ENCODE measurements at places on chromosomes 11 and 22.

DNA sequence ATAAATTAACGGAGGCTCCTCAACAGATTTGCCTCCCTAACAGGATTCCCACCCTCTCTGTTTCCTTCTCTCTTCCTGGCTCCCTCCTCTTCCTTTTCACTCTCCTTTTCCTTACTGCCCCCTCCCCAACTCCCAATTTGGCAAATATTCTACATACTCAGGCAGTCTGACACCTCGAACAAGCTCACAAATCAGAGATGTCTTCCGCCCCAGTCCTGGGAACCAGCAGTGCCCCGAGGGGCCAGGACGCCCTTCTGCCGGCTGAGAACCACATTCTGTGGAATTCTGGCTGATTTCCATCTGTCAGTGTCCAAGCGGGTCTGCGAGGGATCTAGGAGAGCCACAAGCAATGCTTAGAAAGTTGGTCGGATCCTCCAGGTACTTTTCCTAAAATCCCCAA lies 94.0 kb downstream of the NTM start:
- DNase-seq, result no peak

DNA sequence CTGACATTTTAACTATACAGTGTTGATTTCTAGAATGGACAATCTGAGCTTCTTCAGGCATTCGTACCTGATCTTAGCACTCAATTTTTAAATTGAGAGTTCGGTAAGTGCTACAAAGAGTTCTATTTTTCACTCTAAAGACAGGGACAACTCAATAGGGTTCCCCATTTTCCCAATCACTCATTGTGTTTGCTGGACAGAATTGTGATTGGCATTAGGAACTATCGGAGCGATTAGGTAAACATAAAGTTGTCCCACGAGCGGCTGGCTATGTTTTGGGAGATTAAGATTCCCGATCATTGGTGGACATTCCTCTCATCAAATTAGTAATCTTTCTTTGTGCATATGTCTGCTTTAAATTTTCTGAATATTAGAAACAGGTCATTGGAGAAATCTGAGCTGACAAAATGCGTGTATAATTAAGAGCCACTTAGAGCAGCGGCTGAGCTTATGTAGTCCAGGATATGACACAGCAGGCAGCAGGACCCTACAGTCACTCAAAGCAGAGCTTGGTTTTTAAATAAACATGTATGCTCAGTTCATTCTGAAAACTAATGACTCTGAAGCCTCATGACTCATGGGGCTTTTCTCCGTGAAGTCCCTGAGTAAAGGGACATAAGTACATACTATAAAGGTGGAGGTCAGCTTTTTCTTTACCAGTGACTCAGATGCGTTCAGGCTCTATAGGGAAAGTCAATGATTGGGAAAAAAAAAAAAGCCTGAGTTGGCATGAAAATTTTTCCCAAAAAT lies 109.4 kb downstream of the GRIA4 start:
- peak; percentile 38 for DNase-seq

DNA sequence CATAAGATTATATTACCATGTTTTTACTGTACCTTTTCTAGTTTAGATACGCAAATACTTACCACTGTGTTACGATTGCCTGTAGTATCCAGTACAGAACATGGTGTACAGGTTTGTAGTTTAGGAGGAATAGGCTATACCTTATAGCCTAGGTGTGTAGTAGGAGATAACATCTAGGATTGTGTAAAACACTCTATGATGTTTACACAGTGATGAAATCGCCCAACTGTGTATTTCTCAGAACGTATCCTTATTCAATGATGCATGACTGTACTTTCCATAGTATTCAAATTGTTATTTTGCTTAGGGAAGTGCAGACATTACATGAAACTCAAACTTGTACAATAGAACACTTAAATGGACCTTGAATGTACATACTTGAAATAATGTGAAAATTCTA lies 188.1 kb upstream of the PDGFD start:
- DNase-seq, result no peak

- peak; percentile 69 for DNase-seq
Measured at GRCh38 chr11:83194281-83195142, 1.0 kb downstream of the ANKRD42 start.

GRCh38 chr11:113907152-113907551 lies 2.6 kb downstream of the HTR3B start:
- DNase-seq, result no peak

DNA sequence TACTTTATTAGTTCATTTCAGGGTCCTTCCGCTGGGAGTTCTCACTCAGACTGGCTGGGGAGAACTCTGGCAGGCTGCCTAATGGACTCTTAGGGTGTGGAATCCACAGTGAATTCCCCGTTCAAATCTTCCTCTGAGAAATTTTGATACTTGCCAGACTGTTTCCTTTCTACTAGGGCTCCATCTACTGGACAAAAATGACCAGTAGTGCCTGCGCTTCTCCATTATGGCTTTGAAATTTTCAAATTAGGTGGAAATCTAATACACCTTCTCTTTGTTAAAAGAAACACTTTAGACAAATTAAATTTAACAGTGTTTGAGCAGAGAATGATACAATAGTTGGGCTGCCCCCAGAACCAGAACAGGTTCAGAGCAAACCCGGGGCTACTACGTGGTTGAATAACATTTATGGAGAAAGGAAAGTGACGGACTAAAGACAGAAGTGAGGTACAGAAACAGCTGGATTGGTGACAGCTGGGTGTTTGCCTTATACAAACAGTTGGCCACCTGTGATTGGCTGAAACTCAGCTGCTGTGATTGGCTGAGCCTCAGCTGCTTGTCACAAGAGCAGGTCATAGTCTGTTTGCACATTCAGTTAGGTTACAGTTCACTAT lies 52.9 kb upstream of the FDX1 start:
- DNase-seq, result peak; percentile 82

DNA sequence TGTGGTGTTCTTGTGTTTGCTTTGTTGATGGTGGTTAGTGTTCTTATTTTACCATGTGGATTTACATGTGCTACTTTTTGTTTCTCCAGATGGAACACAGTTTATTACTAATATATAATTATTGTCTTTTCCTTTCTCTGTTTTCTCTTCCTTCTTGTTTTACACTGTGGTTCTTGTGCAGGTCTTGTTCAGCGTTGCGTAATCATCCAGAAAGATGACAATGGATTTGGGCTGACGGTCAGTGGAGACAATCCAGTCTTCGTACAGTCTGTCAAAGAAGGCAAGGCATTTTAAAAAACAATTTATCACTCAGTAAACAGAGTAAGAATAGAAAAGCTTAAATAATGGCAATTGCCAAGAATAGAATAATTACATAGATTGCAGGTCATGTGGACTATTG lies 84.4 kb downstream of the ARHGEF12 start:
- no peak for DNase-seq

- DNase-seq, result peak; percentile 58
Measured at GRCh38 chr11:126989942-126990715, 10.4 kb downstream of the KIRREL3 start.

GRCh38 chr11:15027011-15027410 lies 46.4 kb upstream of the CALCB start:
- DNase-seq, result no peak

GRCh38 chr22:20940186-20940651 lies 23.0 kb downstream of the CRKL start:
- DNase-seq, result no peak

DNA sequence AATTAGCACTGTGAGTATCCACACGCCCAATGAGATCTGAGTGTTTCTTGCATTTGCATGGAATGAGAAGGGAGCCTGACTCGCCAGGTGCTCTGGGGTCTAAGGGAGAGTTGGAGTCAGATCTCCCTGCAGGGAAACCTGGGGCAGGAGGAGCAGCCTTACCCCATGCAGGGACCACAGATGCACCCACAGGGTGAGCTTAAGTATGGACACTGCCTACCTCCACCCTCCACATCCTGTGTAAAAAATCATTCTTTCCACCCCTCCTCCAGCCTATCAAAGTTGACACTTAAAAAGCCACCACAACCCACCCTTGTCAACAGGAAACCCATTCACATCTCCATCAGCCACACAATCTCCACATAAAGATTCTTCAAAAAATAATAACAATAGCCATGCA lies 67.0 kb upstream of the IGLL5 start:
- no peak for DNase-seq

DNA sequence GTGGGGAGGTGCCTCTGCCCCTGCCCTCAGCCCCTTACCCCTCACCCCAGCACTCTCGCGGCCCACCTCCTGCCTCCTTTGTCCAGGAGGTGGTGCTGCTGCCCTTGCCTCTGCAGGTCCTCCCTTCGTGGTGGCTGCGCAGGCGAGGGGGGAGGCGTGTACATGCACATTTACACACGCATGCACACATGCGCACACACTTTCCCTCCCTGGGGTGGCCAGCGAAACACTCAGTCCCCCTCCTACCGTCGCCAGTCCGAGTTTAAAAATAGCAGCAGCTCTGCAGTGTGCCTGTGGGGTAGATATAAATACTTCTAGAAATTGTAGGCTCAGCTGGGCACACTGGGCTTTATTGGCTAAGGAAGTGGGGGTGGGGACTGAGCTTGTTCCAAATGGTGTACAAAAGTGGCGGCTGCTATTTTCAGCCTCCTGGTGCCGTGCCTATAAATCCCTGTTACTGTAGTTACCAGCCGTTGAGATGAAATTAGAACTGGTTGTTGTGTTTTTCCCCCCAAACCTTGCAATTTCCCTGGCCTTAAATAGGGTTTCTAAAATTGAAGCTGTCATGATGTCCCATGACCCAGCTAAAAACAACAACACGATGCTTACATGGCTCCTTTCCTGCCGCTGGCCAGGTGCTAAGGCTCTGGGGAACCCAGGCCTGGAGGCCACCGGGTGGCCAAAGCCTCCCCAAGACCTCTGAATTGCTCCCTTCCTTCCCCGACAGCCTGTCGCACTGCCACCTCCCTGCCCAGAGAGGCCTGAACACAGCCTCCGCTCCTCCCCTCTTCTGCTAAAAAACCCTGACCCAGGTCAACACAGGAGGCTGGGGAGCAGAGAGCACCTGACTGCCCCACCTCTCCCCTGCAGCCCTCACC lies 12.4 kb downstream of the PICK1 start:
- DNase-seq, result no peak

- no peak for DNase-seq
Measured at GRCh38 chr11:10155793-10156490, 138.1 kb downstream of the SBF2 start.

DNA sequence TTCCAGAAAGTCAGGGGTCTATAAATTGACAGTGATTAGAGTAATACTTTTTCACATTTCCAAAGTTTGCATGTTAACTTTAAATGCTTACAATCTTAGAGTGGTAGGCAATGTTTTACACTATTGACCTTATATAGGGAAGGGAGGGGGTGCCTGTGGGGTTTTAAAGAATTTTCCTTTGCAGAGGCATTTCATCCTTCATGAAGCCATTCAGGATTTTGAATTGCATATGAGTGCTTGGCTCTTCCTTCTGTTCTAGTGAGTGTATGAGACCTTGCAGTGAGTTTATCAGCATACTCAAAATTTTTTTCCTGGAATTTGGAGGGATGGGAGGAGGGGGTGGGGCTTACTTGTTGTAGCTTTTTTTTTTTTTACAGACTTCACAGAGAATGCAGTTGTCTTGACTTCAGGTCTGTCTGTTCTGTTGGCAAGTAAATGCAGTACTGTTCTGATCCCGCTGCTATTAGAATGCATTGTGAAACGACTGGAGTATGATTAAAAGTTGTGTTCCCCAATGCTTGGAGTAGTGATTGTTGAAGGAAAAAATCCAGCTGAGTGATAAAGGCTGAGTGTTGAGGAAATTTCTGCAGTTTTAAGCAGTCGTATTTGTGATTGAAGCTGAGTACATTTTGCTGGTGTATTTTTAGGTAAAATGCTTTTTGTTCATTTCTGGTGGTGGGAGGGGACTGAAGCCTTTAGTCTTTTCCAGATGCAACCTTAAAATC lies 5.3 kb downstream of the MALAT1 start:
- DNase-seq, result peak; percentile 53

Data from SW480 (cell line).